ENCODE measurements at places on chromosomes 11 and 22.

- DNase-seq, result no peak
These were observed 157.9 kb downstream of the FEZ1 start for GRCh38 chr11:125337836-125338834.

- DNase-seq, result no peak
These were observed 31.8 kb upstream of the FCHSD2 start for GRCh38 chr11:73173755-73174494.

DNA sequence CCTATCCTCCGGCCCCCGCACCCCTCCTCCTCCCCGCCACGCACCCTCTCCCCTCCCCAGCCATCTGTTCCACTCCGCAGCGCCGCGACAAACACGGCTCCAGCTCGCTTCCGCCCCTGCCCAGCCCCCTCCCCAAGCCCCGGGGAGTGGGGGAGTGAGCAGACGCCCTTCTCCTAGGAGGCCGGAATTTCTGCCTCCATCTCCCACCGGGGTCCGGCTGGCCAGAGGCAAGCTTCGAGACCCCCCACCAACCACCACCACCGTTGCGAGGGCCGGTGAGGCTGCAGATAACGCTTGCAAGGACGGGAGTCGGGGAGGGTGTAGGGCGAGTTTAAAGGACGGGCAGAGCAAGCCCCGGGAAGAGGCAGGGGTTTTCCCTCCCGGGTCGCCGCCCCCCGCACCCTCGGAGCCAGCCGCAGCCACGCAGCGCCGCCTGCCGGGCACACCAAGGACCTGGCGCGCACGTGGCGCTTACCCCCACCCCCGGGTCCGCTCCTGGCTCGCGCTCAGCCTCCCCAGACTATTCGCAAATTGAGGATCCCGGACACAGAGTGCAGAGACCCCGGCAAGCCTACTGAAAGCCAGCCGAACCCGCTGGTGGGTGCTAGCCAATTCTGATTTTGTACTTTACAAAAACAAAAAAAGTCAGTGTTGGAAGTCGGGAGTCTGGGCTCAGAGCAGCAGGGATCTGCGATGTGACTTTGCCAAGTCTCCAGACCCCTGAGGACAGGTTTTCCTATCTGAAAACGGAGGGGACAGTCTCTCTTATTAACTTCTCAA lies 22.6 kb downstream of the RTN4RL2 start:
- peak; percentile 55 for DNase-seq

DNA sequence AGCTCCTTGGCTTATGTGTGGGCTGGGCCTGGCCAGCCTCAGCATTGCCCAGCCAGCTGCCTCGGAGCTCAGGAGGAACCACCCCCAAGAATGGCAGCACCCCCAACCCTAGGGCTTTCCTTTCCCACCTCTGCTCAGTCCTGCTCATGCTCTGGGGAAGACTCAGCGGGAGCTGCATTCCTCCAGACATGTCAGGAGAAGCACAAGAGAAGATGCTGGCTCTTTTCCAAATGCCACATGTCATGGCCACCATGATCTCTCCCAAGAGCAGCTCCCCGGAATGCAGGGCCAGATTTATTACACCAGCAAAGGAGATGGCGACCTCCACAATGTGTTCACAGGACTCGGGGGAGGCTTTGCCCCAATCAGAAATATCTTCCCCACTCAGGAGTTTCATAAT lies 143.7 kb downstream of the PKNOX2 start:
- DNase-seq, result no peak

GRCh38 chr11:66749091-66749490 lies 20.1 kb upstream of the SPTBN2 start:
- no peak for DNase-seq

DNA sequence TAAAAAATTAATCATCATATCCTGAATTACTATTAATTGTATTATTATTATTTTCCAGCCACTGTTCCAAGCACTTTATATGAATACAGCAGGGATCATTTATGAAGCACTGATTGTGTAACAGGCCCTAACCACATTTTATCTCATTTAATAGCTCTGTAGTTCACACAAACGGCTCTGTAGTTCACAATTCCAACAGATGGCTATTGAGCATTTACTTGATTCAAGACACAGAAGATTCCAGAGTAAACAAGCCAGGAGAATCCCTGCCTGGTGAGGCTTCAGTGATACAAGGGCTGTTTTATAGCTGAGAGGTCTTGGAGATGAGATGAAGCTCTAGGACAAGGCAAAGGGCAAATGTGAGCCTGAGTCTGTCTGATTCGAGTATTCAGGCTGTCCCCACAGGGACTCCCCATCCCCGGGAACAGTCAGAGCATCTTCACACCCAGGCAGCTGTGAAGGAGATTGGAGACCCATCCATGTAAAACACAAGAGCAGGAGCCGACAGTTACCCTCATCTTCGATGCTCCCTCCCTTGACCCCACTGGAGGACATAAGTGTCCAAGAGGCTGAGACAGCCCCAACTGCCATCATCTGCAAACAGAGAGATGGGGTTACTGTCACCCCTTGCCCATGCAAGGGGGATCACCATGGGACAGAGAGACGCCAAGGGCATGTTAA lies 222.5 kb downstream of the MN1 start:
- DNase-seq, result no peak

DNA sequence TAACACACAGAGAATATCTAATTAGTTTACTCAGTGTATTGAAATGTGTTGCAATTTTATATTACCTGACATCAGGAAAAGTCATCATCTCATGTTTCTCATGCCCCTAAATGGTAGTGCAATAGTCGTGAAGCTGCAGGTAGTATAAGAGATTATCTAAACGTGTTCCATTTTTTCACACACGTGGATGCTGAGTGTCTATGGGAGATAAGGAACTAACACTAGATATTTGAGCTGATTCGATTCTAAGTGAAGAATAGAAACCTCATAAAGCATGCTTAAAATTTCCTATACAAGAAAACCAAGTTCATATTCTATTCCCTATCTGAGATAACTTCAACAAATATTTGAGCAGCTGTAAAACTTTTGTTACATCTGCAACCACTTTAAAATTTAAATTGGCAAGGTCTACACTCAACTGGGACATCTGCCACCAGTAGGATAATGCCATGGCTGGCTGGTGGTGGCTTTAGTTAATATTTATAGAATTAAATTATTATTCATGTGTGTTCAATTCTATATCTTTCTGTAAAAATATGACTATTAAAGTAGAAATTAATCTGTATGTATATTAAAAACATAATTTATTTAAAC lies 388.8 kb downstream of the LUZP2 start:
- no peak for DNase-seq
